ENCODE measurements at places on chromosomes 1 and 21.

DNA sequence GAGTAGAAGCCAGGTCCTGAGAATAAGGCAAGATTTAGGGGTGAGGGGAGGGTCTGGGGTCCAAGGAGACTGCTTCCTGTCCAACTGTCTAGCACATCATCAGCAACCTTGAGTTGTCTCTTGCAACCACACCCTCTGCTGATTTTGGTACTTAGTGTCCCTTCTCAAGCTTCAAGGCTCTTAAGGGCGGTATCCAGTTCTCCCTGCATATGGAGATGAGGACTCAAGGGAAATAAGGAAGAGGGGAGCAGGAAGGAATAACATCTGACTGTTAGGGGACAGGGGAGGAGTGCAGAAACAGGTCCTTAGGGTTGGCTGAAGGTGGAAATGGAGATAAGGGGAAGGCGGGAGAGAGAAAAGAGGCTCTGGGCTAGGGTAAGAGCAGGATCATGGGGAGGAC, 12.3 kb downstream of the MYOG start:
- DNase-seq: no peak

DNA sequence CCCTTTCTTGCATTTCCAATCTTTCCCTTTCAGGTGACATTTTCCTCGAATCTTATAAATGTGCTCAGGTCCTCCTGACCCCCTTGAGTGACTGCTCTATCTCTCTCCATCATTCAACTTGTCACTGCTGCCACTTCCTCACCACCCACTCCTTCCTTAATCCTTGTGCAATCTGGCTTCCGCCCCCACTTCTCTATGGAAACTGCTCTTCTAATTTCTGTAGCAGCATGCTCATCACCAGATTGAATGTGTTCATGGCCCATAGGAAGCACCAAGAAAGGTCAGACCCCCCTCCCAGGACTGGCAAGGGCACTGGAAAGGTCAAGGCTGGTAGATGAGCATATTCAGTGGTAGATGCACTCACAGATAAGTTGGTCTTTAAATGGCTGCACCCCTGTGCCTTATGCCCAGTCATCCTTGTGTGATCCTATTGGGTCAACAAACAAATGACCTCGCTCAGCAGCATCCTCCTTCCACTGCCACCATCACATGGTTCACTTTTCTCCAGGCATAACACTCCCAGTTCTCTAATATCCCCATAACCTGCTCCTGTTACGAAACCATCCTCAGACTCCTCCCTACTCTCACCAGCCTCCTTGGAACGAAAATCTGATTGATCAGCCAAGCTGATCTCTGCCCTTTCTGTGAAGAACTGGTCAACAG, 288.5 kb upstream of the POU3F1 start:
- peak; percentile 83 for DNase-seq

DNA sequence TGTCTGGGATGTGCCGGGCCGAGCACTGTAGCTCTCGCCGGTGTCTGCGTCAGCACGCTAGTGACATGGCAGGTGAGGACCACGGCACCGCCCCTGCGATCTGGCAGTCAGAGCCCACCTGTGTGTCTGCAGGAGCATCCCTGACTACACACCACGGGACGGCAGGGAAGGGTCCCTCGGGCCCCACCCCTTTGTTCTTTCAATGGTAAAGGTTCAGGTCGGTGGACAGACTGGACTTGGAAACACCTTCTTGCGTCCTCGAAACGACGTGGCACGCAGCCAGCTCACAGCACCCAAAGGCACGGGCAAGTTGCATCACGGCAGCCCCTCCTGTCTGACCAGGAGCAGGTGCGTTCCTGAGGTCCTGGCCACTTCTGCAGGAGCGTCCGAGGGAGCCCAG, 3.7 kb upstream of the SAMD11 start:
- no peak for DNase-seq

- no peak for DNase-seq
Observed at GRCh38 chr1:31326461-31326860, 29.6 kb downstream of the ZCCHC17 start.

DNA sequence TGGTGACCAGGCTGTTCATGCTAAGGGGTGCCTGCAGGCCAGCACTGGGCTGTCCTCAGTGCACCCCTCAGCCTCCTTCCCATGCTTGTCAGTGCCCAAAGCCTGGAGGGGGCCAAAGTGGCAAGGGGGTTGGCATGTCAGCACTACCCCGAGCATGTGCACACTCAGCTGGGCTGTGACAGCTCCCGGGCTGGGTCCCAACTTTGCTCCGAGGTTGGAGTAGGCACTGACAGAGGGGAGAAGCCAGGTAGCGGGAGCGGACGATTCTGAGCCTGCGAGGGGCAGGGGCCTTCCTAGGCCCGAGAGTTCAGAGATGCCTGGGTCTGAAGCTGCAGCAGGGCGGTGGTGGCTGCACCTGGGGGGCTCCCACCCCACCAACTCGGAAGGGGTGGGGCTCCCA, 119.0 kb downstream of the MAST2 start:
- DNase-seq: no peak

- DNase-seq: no peak
Observed at GRCh38 chr21:17554120-17554519, 41.3 kb downstream of the CXADR start.

DNA sequence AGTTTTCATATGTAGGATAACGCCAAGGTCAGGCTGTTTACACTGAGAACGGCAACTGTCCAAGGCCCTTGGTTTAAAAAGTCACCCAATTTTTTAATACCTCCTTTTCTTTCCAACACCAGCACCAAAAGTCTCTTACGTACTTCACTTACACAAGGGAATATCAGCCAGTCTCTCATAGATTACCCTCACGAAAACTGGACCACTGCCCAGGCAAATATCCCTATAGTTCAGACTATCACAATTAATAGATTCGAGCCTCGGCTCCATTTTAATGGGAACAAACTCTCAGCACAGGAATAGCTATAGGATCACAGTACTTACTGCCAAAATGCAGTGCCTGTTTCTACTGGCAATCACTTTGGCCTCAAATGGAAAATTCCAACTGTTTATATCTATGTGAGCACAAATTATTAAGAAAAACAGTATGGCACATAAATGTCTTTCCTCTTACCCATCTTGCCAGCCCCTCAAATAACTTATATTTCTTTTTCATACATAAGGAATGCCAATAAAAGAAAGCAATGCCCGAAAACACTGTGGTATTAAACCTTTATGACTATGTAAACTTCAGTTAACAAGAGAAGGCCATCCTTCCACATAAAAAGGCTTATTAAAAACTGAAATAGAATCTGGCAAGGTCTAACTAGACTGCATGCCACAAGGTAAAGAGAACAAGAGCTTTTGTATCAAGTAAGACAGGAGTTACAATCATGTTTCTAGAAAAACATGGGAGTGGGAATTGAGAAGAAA, 97.8 kb downstream of the SLC45A1 start:
- DNase-seq: no peak

GRCh38 chr1:84156210-84156621, 12.1 kb downstream of the PRKACB start:
- peak; percentile 62 for DNase-seq

DNA sequence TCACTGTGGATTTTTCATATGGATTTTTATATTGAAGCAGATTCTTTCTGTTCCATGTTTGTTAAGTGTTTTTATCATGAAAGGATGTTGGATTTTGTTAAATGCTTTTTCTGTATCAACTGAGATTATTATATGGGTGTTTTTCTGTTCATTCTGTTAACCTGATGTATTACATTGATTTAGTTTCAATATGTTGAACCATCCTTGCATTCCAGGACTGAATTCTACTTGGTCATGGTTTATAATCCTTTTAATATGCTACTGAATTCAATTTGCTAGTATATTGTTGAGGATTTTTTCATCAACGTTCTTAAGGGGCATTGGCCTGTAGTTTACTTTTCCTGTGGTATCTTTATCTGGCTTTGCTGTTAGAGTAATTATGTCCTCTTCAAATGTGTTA, 55.8 kb downstream of the CCDC30 start:
- DNase-seq: no peak

DNA sequence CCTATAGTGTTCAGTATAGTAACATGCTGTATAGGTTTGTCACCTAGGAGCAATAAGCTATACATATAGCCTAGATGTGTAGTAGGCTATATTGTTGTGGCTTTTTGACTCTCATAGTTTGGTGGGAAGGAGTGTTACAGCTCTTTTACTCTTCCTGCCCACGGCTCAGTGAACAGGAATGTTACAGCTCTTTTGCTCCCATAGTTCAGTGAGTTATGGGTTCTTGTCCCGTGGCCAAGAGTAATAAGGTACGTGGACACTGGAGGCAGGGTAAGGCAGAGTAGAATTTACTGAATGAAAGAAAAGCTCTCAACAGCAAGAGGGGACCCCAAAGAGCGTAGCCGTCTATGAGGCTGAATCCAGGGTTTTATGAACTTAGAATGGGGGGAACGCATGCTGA, 734.3 kb downstream of the ADGRL2 start:
- DNase-seq: no peak

DNA sequence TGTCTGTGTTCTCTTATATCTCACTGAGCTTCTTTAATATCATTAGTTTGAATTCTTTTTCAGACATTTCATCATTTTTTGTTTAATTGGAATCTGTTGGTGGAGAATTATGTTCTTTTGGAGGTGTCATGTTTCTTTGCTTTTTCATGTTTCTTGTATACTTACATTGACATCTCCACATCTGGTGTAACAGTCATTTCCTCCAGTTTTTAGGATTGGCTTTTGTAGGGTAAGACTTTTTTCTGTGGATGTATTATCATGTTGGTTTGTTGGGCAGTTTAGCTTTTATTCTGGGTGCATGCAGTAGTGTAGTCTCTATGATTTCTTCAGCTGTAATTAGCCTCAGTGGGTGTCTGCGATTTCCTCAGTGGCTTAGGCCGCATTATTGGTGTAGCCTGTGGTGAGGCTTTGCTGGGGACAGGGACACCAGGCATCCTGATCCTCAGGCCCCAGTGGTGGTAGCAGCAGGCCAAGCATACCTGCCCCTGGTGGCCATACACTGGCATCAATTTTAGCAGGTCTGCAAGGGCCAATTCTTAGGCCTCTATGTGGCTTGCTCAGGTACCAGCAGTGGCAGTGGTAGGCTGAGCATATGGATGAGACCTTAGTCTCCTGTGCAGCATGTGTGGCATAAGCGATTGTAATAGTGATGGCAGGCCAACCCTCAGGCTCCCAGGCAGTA, 77.6 kb upstream of the SAMD13 start:
- DNase-seq: no peak

GRCh38 chr1:239566074-239566473, 179.7 kb downstream of the CHRM3 start:
- DNase-seq: no peak

GRCh38 chr21:35120631-35121180, 71.6 kb upstream of the RUNX1 start:
- DNase-seq: no peak

DNA sequence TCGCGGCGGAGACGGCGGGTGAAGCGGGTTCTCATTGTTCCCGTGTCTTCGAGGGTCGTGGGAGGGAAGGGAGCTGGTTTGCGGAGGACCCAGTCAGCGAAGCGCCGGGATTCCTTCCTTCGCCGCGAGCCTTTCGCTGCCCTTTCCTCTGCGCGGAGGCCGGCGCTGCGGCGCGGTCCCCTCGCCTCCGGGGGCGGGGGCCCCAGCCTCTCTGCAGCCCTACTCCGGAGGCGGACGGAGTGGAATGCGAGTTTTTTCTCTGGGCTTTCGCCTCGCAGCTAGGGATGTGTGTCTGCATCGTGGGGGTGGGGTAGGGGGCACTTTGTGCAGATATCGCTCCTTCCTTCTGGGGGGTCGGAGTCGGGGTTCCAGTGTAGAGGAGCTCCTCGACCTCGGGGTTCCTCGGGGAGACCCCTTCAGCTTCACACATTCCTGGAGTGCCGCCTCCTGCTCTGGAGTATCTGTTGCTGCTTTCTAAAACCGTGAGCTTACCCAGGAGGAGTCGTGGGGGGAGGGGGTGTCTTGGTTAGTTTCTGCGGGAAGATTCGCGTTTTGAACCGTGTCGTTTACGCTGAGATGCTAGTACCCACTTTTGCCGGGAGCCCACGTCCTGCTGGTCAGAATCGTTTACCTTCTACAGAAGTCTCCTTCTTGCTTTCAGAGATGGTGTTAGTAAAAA, 595 bp downstream of the RNF2 start:
- DNase-seq: peak; percentile 38

DNA sequence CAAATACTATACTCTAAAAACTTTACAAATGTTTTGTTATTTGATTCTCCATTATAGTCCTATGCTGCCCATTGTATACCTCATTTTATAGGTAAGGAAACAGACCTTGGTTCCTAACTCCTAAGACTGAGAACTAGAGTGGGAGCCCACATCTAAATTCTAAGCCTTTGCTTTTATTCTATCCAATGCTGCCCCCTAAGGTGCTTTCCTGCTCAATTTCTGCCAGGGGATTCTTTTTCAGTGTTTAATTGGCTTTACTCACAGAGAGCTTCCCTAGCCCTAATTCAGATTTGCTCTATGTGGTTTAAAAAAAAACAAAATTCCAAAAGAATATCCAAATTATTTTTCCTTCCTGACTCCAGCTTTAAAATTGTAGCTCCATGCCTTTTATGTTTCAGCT, 64.5 kb downstream of the KIF14 start:
- DNase-seq: no peak

- no peak for DNase-seq
Observed at GRCh38 chr1:180501865-180502360, 464 bp downstream of the ACBD6 start.

DNA sequence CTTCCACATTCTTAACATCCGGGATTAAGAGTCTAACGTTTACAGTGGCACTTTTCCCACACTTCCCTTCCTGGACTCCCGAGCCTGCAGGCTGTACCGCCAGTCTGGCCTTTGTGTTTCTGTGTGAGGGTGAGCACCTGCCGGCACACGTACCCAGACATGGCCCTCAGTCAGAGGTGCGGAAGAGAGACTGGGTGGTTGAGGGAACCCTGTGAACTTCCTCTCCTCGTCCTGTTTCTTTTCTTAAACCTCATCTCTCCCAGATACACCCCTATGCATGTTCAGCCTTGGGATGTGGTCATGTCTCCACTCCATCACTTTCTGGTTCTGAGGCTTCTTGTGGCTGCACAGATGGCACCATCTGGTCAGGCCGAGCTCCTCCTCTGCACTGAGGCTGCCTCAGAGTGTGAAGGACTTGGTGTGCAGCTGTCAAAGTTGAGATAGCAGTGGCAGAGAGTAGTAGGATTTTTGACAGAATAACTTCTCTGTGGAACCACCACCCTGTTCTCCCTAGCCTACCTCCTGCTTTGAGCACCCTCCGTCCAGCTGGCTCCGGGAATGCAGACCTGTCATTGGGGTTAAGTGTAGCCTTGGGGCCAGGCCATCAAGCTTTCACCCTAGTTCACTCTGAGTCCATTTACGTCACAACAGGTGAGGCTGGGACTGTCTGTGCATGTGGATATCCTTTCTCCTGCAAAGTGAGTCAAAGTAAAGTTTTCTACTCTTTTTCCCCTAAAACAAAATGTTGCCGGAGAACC, 31.4 kb downstream of the VASH2 start:
- no peak for DNase-seq

DNA sequence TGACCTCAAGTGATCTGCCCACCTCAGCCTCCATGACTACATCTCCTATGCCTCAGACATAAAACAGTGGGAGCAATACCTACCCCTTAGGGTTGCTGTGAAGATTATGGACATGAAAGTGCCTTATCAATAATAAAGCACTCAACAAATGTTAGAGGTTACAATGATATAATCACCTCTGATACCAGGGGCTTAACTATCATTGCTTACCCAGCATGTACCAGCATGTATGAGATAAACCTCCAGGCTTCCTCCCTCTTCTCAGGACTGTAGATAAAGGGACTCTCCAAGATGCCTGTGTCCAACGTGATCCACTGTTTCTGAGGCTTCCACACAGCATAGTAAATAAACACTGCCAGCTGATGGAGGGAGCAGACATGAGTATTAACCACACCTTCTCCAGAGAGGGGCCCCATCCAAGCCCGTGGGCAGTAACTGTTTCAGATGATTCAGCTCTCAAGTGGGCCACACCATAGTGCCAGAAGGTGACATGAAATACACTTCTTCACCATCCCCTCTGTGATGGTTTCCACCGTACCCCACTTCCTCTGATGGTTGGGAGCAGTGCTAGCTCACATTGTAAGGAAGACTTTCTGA, 26.2 kb downstream of the RHBDL2 start:
- DNase-seq: no peak

Measured in suppressor macrophage treated with lipopolysaccharide for 4 hours (primary cell).